ENCODE measurements at places on chromosomes 7 and 10. TPM values are rescaled to one million over a fixed set of nuclear protein-coding genes. Genes with fewer than 3 reads are reported as not detected.

GRCh38 chr10:80730522-80730921, 192.8 kb downstream of the SH2D4B start:
- H3K4me3 ChIP-seq = no peak overlapping the region
- H3K27ac ChIP-seq = no peak overlapping the region
- no peaks in the 10 kb centered on the region for H3K36me3 ChIP-seq

DNA sequence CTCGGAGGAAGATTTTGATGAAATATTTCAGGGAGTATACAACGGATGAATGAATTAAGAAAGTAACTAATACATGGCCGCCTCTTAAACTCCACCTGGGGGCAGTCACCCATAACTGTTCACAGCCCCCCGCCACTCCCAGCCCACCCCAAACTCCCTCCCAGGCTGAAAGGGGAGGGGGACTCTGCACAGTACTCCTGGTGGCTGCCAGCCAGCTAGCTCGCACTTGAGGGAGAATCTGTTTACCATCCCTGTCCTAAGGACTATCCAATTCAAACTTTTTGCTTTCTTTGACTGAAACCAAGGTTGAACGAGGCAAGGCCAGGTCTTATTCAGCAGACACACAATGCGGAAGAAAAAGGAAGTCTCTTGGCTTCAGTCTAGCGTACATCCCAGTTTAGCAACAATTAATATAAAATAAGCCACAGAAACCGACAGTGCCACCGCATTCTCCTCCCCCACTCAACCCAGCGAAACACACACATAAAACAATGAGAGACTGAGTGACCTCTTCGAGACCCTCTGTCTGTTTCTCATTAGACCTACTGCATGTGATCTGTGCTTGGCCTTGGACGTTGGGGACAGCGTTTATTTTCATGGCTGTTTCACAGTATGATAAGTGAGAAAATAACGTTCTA, 219.5 kb downstream of the GLI3 start:
- H3K27ac ChIP-seq = no peak overlapping the region
- H3K4me1 ChIP-seq = no peaks in the 10 kb centered on the region
- DNase-seq = no peak
- H3K27me3 ChIP-seq = no peaks in the 10 kb centered on the region

The STAMBPL1 gene
- total RNA-seq = 13.8 TPM

DNA sequence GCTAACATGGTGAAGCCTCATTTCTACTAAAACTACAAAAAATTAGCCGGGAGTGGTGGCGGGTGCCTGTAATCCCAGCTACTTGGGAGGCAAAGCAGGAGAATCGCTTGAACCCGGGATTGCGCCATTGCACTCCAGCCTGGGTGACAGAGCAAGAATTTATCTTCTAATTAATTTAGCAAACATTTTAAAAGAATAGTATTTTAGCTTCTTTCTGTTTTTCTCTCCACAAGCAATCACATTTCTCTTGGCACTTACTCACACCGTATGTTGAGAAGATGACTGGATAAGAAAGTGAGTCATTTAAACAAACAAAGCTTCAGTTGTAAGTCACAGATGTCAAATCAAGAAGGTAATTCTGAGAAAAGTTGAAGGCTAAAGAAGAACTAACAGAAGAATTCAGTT, 264.0 kb downstream of the ARL4A start:
- H3K4me3 ChIP-seq = no peak overlapping the region
- no peaks in the 10 kb centered on the region for H3K4me1 ChIP-seq
- H3K27ac ChIP-seq = no peak overlapping the region
- DNase-seq = no peak
- no peaks in the 10 kb centered on the region for H3K36me3 ChIP-seq

The NKX2-3 gene
- not detected for total RNA-seq

The GJC3 gene
- total RNA-seq = not detected

The SPDYE1 gene
- total RNA-seq = not detected

- H3K4me3 ChIP-seq = no peak overlapping the region
- no peaks in the 10 kb centered on the region for H3K36me3 ChIP-seq
- no peak overlapping the region for H3K27ac ChIP-seq
- no peaks in the 10 kb centered on the region for H3K4me1 ChIP-seq
- H3K27me3 ChIP-seq = no peaks in the 10 kb centered on the region
Observed at GRCh38 chr10:28366994-28367393, 64.1 kb upstream of the MPP7 start.

- H3K27me3 ChIP-seq = no peaks in the 10 kb centered on the region
- no peak overlapping the region for H3K4me3 ChIP-seq
- H3K36me3 ChIP-seq = no peaks in the 10 kb centered on the region
- H3K27ac ChIP-seq = no peak overlapping the region
- DNase-seq = no peak
- peaks cover 11% of the 10 kb centered on the region for H3K4me1 ChIP-seq
Observed at GRCh38 chr10:14586901-14587300, 187.8 kb downstream of the FAM107B start.

The DPYSL4 gene
- total RNA-seq = 4.1 TPM

The CASP2 gene
- total RNA-seq = 7.6 TPM

DNA sequence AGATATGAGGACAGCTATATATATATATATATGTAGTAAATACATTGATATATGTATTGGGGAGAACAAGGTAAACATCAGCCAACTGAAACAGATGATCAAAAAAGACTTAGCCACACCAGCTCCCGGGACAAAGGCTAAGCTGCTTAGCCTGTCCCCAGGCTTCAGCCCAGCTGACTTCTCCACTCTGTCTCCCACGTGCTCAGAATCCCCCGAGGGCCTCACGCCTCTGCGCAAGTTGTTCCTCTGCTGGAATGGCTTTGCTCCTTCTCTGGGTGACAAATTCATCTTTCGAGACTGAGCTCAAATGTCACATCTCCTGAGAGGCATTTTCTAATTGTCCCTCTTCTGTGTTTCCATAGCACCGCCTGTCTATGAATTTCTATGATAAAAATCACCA, 8.6 kb upstream of the INSIG1 start:
- H3K4me1 ChIP-seq = no peaks in the 10 kb centered on the region
- H3K27me3 ChIP-seq = no peaks in the 10 kb centered on the region

All from right atrium auricular region (tissue), 2 donors.